ENCODE measurements at places on chromosomes 2 and 18. TPM values are rescaled to one million over a fixed set of nuclear protein-coding genes. Genes with fewer than 3 reads are reported as not detected.

Gene DYNAP
- not detected for total RNA-seq

Gene OTOS
- not detected for total RNA-seq

Gene SCTR
- 0.25 TPM for total RNA-seq

Gene CXCR1
- 0.27 TPM for total RNA-seq

Gene LIPG
- 42.0 TPM for total RNA-seq

Gene SCYGR3
- total RNA-seq, result not detected

- DNase-seq, result no peak
Measured at GRCh38 chr18:78207942-78208341, 771.7 kb upstream of the SALL3 start.

- DNase-seq, result no peak
Measured at GRCh38 chr2:38505779-38506178, 96.9 kb downstream of the HNRNPLL start.

- DNase-seq, result no peak
Measured at GRCh38 chr18:3455090-3455635, 5.2 kb downstream of the TGIF1 start.

DNA sequence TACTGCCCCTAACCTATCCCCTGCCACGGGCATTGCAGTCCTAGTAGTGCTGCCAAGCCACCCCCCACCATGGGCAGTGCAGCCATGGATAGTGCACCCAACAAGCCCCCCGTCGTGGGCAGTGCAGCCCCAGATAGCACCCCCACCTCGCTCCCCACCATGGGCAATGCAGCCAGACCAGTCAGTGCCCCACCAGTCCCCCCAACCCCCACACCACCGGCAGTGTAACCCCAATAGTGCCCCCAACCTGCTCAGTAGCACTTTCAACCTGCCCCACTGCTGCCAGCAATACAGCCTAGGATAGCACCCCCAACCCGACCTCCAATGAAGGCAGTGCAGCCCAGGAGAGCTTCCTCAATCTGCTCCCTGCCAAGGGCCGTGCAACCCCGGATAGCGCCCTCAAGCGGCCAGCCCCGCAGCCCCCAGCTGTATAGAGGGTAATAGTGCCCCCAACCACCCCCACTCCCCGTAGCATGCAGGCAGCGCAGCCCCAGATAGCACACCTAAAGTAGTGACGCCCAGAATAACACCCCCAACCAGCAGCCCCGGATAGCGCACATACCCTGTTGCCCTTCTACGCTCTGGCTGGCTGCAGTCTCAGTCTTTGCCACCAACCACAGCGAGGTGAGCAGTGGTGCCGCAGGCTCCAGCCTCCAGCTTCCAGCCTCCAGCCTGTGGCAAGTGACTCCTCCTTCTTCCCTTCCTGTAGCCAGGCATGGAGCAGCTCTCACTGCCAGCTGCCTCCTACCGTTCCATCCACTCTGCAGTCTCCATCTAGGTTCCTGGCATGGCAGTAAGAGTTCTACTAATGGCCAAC is 45.4 kb upstream of the ANKRD62 start:
- DNase-seq, result no peak

GRCh38 chr18:8895987-8896619 is 190.7 kb downstream of the MTCL1 start:
- no peak for DNase-seq

Data from mucosa of descending colon (tissue), 3 donors.